ENCODE measurements at places on chromosomes 3 and 15. TPM values are rescaled to one million over a fixed set of nuclear protein-coding genes. Genes with fewer than 3 reads are reported as not detected.

UQCRC1 gene
- 151 TPM for polyA plus RNA-seq

B3GALNT1 gene
- 0.90 TPM for polyA plus RNA-seq

NMB gene
- 4.2 TPM for polyA plus RNA-seq

IL17RE gene
- not detected for polyA plus RNA-seq

DGKG gene
- not detected for polyA plus RNA-seq

OR5H1 gene
- polyA plus RNA-seq: not detected

FBXL22 gene
- 1.0 TPM for polyA plus RNA-seq

KBTBD8 gene
- polyA plus RNA-seq: 1.5 TPM

LRRC34 gene
- polyA plus RNA-seq: 0.26 TPM

STRIT1 gene
- not detected for polyA plus RNA-seq

SLC22A14 gene
- not detected for polyA plus RNA-seq

CASR gene
- polyA plus RNA-seq: not detected

WDR93 gene
- not detected for polyA plus RNA-seq

SLC6A1 gene
- not detected for polyA plus RNA-seq

CYP1A2 gene
- polyA plus RNA-seq: not detected

ALDH1A3 gene
- polyA plus RNA-seq: not detected

P2RY14 gene
- not detected for polyA plus RNA-seq

SLC2A2 gene
- not detected for polyA plus RNA-seq

AGBL1 gene
- not detected for polyA plus RNA-seq

ROBO2 gene
- not detected for polyA plus RNA-seq

ZPLD1 gene
- not detected for polyA plus RNA-seq
